ENCODE measurements at places on chromosomes 1 and 21.

DNA sequence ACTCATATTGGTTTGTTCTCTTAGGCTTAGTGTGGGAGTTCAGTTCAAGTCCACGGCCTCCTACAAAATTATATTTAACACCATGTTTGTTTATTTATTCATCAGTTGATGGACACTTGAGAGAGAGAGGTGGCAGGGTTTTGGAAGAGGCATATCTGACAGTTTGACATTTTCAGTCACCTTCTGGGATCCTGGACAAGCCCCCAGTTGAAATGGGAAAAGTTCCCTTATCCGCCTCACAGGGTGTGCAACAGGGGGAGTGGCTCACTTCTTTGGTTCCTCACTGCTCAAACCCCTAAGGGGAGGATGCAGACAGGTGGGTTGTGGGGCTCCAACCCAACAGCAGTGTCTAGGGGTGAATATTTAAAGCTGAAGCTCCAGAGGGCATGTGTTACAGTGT is 52.3 kb upstream of the TNFSF18 start:
- no peak for DNase-seq

- no peak for DNase-seq
These were observed 33.3 kb downstream of the RUNX3 start for GRCh38 chr1:24896596-24897262.

- DNase-seq: no peak
These were observed 235.3 kb downstream of the MRPL39 start for GRCh38 chr21:25371841-25372425.

DNA sequence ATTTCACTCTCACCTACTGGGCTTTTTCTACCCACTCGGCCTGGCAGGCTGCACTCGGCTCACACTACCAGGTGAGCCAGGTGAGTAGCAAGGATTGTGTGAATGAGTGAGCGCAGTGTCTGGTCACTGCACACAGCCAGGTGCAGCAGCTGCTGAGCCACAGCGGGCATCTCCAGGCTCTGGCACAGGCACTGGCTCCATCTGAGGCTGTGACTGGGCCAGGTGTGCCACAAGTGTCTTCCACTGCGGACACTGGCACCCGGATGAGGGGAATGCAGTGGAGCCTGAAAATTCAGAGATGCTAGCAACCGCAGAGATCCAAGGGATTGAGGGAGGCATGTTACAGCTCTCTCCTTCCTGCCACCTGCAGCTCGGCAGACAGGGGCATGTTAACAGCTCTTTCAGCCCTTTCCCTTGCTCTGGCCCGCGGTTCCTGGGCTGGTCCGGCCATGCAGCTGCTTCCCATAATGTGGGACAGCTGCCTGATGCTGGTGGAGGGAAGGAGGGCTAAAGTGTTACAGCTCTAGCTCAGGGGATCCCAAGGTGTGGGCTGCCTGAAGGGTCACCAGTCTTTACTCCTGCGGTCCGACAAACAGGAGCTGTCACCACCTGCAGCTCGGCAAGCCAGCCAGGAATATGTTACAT is 1038.3 kb downstream of the AMY1C start:
- DNase-seq: no peak

- no peak for DNase-seq
These were observed 56.0 kb downstream of the LHX9 start for GRCh38 chr1:197973206-197973605.

DNA sequence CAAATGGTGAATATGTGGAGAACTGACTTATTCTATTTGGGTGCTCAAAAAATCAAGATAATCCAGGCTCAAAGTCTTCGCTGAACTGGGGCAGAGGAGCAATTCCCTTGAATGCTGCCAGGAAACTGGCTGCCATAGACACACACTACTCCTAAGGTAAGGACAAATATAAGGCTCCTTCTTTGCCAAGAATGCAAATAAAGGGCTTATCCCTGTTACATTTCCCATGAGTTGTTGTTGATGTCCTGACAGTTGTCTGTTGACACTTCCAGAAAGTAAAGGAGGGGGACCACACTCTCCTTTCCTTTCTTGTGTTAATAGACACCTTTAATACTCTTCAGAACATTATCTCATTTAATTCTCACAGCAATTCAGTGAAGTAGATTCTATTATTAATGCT is 212.2 kb upstream of the PTBP2 start:
- DNase-seq: no peak

DNA sequence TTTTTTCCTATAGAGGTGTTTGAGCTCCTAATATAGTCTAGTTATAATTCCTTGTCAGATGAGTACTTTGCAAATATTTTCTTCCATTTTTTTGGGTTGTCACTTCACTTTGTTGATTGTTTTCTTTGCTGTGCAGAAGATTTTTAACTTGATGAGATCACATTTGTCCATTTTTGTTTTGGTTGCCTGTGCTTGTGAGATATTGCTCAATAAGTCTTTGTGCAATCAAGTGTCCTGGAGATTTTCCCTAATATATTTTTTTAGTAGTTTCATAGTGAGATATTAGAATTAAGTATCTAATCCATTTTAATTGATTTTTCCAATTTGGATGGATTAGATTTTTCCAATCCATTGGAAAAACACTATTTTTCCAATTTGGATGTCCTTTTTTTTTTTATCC is 1395.5 kb downstream of the PLA2G4A start:
- DNase-seq: no peak

DNA sequence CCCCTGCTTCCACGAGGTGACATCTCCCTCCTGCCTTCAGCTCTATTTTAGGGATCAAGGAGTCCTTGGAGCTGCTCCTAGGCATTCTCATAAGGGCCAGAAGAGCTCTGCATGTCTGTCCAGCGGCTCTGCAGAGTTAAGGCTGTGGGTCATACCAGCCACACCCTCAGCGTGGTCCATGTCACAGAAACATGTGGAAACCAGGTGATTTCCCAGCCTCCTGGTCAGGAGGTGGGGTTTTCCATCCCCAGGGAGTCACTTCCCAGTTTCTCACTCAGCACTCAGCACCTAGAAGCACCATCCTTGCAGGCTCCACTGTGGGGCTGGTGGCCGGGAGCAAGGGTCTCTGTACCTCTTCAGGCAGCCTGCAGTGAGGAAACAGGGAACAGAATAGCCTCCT is 1.4 kb upstream of the TNFRSF1B start:
- no peak for DNase-seq

DNA sequence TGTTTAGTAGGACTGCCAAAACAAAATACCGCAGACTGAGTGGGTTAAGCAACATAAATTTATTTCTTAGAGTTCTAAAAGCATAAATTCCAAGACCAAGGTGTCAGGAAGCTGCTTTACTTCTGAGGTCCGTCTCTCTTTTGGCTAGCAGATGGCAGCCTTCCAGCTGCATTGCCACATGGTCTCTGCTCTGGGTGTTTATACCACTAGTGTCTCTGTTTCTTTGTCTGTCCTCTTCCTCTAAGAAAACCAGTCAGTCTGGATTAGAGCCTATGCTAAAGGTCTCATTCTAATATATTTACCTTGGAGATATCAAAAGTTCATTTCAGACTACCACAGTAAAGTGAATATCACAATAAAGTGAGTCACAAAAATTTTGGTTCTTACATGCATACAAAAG is 519.8 kb downstream of the COL11A1 start:
- no peak for DNase-seq

DNA sequence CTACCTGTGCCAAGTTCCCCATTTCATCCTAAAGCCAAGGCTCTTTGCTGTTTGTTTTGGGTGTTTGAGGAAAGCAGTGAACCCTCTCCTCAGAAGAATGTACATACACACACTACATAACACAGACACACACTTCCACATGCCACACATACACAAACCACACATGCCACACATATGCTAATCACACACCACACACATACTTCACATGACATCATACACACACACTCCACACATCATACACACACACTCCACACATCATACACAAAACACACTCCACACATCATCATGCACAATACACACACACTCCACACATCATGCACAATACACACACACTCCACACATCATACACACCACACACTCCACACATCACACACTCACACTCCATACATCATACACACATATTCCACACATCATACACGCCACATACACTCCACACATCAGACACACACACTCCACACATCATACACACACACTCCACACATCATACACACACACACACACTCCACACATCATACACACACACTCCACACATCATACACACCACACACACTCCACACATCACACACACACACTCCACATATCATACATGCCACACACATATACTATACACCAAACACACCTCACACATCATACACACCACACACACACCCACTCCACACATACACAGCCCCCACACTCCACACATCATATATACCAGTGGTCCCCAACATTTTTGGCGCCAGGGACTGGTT is 22.7 kb upstream of the ZNF436 start:
- no peak for DNase-seq

- no peak for DNase-seq
These were observed 12.5 kb downstream of the DNAJC6 start for GRCh38 chr1:65321879-65322278.

- no peak for DNase-seq
These were observed 207.2 kb downstream of the PBX1 start for GRCh38 chr1:164765992-164766720.

DNA sequence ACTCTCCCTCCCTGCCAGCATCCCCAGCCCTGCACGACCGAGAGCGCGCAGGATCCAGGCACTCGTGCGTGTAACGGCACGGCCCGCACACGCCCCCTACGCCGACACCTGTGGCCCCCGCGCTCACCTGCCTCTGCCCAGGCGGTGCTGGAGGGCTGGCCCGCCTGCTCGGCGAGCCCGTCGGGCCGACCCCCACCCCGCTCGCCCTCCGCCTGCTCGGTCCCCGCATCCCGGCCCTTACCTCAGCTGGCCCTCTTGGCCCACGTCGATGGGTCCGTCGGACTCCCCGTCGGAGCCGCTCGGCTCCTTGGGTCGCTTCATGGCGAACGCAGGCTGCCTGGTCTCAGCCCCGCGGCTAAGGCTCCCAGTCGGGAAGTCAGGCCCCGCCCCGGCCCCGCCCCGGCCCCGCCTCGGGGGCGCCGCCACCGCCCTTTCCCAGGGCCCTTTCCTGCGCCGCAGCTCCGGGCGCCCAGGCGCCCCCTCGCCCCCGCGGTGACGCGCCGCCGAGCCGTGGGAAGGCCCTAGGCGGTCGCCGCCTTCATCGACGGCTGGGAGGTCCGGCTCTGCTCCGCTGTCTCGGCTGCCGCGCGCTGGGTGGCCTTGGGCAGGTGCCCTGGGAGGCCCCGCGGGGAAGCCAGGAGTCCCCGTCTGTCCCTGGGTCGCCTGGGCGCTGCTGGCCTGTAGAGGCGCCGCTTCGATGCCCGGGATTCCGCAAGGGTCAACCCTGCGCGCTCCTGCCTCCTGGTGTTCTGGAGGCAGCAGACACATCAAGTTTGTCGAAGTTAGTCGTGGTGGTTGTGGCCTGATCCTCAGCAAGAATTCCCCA is at the start of gene HEYL:
HEYL (minus strand) TSS at position 339 of the 826 bp plus-strand sequence; CDS start at position 321, 18 bp downstream.
- peak; percentile 75 for DNase-seq

DNA sequence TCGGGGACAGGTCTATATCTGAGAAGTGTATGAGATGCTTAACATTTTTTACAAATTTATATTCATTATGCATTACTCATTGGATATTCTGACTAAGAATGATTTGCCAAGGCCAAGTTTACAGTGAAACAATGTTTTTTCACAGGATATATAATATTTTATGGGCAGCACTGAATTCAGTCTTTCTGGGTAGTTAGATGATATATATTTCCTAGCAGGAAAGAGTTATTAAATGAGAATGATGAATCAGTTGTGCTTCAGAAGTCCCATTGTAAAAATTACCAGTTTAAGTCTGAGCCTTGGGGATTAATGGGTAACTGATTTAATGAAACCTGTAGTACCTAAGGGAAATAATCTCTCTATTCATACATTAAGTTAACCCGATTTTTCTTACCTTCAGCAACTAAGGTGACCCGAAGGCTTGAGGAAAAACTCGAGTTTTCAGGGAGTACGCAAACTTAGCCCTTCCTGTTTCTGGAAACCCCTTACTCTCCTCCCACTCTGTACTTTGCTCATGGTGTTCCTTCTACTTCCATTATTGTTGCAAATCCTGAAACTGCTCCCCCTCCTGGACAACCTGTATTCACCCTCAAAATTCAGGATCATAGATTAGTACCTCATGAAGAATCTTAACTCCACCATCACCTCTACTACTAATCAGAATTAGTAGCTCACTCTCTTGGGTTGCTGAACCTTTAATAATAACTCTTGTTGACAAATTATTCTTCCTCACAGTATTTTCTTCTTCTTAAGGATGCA is 135.1 kb downstream of the AK5 start:
- DNase-seq: no peak

- no peak for DNase-seq
These were observed 534.0 kb downstream of the KIF26B start for GRCh38 chr1:245688536-245689453.

DNA sequence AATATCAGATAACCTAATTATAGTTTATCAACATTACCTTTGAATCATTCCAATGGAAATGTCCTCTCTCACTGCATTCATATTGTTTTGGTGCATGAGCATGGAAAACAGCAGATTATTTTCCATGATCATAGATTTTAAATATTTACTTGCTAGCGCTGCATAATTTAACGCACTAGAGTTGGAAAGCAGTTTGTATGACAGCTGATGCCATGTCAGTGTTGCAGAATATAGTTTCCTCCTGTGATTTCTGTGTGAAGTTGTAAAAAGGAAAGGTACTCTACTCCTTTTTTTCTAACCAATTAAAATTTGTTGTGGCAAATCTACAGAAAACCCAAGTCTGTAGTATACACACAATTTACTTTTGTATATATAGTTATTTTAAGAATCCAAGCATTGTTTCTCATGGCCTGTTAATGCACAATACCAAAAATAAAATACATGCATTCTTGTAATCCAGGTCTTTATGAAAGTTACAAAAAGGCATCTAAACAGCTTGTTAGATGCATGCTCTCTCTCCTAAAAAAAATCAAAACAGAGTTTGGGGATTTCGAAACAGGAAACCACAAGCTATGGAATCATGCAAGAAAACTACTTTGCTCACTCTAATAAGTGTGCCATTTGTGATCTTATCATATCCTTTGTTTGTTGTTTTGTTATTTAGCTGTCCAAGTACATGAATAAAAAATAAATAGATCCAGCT is 1.9 kb upstream of the ATG4C start:
- no peak for DNase-seq

DNA sequence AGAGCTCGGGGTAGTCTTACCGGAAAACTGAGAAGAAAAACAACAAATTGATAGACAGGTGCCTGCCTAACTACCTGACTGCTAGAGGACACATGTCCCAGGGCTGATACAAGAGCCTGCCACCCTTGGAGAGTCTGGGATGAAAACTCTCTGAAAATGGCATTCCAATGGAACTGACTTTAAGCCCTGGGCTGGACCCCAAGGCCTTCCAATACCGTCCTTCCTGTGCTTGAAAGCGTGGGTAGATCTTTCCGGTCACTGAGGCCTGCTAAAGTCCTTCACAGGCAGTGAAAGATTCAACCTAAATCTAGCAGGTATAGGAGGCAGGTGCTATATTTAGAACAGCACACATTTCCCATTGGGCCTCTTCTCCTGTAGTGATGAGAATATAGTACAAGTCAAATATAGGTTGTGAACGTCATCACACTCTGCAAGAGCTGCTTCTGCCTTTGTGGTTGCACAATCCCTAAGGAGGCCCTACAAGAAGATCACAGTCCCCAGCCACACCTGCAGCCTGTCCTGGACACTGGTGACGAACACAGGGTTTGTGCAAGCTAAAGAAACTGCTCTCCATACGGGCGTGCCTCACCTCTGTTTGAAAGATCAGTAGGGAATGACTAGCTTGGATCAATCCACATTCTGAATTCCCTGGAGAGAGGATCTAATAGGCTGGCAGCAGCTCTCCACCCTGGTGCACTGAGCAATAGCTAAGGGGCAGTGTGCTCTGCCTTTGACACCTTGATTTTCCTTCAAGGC is 876 bp upstream of the CHML start:
- peak; percentile 14 for DNase-seq

Data from MM.1S (cell line).